Stimulated activated CD4-positive, alpha-beta T cell treated with anti-CD3 and anti-CD28 coated beads, Interleukin-1b, Interleukin-23, amount 100 ng/mL, for 4 hours (primary cell): ENCODE measurements at places on chromosomes 2 and 18.
A peak's percentile ranks its signal among the peaks of the same experiment; 100 is the strongest.

DNA sequence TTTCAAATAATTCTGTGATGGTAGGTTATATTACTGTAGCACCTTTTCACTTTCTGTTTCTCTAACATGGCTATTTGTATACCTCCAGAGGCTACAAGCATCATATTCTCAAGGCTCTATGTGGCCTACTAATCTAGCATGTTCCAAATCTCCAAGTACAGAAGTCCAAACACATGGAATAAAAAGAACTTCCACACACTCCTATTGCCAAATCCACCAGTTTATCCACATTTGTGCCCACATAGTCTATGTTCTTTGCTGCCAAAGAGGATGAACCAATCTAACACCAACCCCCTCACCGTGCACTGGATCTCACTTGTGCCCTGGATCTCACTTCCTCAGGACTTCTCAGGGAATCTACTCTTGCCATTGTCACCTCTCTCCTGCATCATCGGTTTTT lies 247.3 kb upstream of the RBBP8 start:
- no peak for DNase-seq

GRCh38 chr2:232210306-232210705 lies 168.2 kb upstream of the ALPP start:
- DNase-seq = no peak

DNA sequence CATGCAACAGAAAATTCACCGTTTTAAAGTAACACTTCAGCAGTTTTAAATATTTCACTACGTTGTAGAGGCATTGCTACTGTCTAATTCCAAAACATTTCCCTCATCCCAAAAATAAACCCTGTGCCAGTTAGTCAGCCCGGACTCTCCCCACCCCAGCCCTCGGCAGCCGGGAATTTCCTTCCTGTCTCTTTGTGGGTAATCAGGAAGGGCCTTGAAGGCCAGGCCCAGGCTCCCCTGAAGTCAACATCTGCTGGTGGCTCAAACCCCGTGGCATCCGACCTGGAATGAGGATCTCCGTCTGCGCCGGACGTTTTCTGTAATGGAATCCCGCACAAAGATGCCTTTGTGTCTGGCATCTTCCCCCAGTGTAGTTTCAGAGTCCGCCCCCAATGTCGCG lies 219.6 kb downstream of the SNTG2 start:
- DNase-seq = no peak

DNA sequence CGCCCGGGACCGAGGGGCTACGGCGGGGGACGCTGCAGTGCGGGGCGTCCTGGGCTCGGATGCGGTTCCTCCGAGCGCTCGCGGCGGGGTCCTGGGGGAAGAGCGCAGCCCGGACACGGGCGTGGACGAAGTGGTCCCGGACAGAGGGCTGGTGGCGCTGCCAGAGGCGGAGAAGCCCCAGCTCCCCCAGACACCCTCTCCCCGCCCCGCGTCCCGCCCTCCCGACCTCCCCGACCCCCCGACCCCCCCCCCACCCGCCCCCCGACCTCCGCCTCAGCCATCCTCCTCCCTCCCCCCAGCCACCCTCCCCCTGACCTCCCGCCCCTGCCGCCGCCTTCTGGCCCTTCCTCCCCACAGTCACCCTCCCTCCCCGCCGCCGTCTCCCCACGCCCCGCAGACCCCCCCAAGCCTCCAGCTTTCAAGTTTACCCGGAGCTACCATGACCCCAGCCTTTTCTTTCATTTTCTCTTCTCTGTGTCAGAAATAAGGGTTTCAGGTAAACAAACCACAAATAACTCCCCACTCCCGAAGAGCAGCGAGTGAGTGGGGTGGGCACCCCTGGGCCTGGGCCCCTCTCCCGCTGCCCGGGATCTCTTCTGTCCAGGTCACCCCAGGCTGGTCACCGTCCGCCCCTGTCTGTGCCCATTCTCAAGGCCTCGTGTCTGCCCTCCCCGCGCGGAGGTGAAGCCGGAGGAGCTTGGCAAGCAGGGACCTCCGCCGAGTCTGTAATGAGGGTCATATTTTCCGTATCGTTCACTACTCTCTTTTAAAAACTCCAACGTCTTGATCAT lies 5.1 kb downstream of the NFATC1 start:
- peak; percentile 53 for DNase-seq

GRCh38 chr2:225434014-225434413 lies 34.5 kb downstream of the NYAP2 start:
- no peak for DNase-seq

DNA sequence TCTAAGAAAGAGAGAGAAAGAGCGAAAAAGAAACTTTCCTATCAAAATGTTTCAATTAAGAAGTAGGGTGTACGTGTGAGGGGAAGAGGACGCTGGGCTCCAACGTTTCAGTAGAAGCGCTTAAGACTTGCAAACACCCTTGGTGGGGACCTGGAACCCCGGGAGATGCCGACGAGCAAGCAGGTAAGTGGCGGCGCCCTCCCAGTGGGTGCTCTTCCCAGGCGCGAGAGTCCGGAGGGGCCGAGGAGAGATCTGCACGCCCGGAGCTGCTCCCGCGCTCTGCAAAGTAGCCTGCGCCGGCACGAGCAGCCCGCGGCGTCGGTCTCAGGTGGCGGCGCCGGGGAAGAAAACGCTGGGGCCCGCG lies 678 bp upstream of the OTX1 start:
- no peak for DNase-seq

DNA sequence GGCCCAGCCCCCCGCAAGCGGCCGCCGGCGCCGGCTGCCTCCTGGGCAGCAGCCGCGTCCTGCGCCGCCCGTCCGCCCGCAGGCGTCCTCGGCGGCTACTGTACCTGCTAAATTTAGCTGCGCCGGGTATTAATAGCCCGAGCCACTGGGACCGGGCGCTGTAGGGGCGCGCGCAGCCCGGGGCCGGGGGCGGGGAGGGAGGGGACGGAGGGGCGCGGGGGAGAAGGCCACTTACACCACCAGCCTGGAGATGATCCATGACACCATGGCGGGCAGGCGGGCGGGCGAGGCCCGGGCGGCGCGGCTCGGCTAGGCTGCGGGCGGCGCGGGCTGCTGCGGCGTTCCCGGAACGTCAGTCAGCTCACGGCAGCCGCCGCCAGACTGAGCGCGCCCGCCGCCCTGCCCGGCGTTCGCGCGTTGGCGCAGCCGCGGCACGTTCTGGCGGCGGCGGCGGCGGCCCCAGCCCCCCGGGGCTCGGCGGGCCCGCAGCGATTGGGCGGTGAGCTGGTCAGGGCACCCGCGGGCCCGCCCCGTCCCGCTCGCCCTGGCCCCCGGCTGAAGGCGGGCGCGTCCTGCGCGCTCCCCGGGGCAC lies at the start of gene REEP1:
TSS of gene REEP1 (minus strand) at position 383 of the 592 bp plus-strand sequence. CDS start at position 267, 116 bp downstream.
- DNase-seq = no peak

GRCh38 chr18:6661692-6662415 lies 67.7 kb upstream of the ARHGAP28 start:
- no peak for DNase-seq

DNA sequence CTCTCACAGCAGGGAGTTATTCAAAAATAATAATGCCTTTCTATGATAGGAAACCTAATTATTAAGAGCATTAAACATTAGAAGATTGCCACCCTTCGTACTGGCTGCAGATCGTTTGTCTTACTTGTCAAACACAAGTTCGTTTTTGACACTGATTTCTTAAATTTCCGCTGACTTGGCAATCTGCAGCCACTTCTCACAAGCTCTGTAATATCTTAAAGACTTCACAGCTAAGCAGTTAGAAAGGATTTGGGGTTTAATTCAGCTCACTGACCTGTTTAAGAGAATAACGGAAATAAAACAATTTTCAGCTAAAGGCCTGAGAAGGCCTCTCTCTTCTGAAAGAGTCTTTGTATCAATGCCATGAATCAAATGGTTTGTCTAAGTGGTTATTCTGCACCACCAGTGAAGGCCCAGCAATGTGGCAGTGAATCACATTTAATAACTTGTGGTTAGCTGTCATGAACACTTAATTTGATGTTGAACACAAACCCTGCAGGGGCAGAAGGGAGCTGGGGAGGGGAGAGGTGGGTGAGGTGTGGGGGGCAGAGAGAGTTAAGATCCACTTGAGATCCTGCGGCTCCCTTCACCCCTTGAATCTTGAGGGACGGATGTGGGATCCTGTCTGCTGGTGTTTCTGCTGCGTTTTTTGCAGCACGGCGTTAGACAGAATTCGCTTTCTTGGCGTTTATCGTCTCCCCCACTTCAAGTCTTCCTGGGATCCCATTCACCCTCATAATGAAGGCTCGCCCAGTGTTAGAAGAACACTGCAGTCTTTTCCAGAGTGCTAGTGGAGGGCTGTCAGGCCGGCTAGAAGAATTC lies 145.4 kb upstream of the SATB2 start:
- no peak for DNase-seq

DNA sequence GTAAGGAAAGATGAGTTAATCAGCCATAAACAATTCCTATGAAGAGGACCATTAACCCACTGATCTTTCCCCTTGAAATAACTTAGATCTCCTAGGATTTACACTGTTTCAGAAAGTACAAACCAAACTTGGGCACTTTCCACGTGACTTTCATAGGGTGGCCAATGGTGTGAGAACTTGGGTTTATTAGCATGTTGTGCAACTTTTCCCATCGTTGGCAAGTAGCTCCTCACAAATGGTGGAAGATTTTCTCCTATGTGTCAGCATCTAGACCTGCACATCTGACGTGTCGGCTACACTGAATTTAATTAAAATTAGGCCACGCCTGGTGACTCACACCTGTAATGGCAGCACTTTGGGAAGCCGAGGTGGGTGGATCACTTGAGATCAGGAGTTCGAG lies 116.3 kb downstream of the GALNT1 start:
- no peak for DNase-seq

DNA sequence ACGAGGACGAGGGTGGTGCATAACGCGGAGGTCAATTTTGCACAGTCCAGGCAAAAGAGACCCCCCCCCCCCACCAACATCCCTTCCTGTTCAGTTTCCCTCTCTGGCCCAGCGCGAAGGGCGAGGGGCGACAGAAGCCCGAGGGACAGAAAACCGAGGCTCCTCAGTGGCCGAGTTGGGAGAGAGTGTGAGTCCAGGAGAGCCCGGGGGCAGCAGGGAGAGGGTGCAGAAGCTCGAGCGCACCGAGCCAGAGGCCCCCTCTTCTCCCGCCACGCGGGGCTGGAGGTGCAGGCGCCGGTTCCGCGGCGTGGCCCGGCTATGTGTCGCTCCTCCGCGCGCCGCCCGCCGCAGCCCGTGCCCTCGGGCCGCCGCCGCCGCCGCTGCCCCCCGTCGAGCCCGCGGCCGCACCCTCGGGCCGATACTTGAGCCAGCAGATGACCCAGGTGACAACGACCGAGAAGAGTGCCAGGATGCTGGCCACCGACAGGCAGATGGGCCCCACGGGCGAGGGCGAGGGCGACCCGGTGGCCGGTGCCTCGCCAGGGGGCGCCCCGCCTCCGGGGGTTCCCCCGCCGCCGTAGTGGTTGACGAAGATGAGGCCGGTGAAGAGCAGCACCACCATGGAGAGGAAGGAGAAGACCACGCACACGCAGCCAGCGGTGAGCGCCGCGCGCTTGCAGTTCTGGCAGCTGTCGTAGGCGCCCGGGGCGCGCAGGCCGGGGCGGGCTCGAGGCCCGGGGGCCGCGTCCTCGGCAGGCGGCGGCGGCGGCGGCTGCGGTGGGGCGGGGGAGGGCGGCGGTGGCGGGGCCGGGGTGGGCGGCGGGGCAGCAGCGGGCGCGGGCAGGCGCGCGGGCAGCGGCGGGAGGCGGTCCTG lies 20.2 kb upstream of the PAX3 start:
- peak; percentile 14 for DNase-seq

GRCh38 chr2:61439241-61440002 lies 31.5 kb downstream of the USP34 start:
- no peak for DNase-seq

- DNase-seq = no peak
Measured at GRCh38 chr2:5898667-5899066, 206.5 kb downstream of the SOX11 start.

- DNase-seq = no peak
Measured at GRCh38 chr2:73823916-73824523, 4.7 kb upstream of the STAMBP start.

DNA sequence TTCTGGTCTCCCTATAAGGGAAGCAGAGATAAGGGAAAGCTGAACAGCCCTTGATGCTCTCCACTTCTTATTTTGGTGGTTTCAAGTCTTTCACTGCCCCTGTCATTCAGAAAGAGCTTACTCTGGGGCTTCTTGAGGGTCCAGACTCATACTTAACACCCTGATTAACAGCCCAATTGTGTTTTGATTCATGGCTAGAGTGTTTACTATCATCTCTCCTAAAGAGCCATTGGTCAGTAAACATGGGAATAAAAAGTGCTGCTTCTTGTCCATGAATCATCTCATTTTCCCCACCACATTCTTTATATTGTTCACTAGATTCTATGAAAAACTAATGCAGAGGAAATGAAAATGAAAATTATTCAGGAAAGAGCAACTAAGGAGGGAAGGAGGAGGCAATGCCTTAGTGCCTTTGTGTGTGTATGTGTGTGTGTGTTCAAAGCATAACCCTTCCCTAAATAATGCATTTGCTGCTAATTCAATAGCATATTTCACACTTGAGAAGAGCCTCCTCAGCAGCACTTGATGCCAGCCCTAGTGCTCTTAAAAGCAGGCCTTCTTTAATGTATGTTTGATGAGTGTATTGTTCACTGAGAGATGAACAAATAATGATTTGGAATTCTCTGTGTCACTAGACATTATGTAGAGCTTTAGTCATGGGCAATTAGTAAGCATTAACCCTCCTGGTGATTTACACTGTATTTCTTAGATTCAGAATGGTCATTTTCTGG lies 63.5 kb downstream of the DCC start:
- no peak for DNase-seq

DNA sequence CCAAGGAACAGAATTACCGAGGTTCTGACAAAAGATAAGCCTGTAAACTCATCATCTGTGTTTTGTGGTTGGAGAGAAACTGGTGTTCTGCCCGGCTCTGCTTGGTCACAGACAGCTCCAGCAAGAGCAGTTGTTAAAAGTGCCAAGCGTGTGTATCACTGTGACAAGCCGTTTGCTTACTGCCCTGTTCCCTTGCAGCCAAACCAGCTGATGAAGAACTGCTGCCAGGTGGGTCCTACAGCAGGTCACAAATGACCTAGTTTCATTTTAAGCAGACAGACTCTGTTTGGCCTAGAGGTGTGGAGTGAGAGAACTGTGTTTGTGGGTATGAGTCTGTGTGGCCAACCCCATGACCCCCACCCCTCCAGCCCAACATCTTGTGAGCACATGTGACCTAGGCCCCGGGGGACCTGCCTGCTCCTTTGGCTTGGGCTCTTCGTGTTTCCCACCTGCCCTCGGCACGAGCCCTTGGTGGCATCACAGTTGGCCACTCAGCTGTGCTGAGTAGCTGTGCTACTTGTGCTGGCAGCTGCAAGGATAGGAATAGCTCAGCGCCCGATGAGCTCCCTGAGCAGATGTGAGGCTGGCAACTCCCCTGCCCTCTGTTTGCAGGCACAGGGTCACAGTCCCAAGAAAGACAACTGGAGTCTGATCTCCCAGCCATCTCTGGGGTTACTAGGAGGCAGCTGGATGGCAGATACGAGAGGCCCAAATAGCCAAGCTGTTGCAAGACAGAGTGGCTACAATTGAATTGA lies 9.7 kb downstream of the OXER1 start:
- DNase-seq = no peak

- DNase-seq = no peak
Measured at GRCh38 chr2:66602341-66602740, 167.4 kb downstream of the MEIS1 start.

- no peak for DNase-seq
Measured at GRCh38 chr2:154449951-154450658, 248.4 kb upstream of the KCNJ3 start.
